ENCODE measurements at places on chromosomes 3 and 15. TPM values are rescaled to one million over a fixed set of nuclear protein-coding genes. Genes with fewer than 3 reads are reported as not detected.

The GRK7 gene
- total RNA-seq: not detected

The HERC2 gene
- total RNA-seq: 31.8 TPM

The PRRT3 gene
- total RNA-seq: 0.58 TPM

The LRRC58 gene
- total RNA-seq: 27.4 TPM

The GOLGA8J gene
- not detected for total RNA-seq

DNA sequence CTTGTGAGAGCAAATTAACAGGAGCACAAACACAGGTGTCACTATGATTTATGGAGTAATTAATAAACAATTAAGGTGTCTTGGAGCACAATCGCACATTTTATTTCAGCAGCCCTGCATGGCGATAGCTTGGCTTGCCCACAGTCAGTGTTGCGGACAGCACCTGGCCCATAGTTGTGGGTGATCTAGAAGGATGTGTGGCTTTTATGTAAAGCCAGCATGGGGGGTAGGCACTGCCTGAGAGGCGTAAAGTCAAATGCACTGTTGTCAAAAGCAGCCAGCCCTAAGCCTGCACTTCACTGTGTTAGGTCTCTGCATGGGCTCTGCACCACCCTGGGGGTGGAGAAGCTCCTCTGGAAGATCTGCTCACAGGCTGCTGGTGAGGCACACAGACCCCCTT, 177.4 kb upstream of the PPP2R3A start:
- H3K4me1 ChIP-seq: no peaks in the 10 kb centered on the region
- no peaks in the 10 kb centered on the region for H3K36me3 ChIP-seq
- DNase-seq: no peak
- no peak overlapping the region for H3K27ac ChIP-seq

GRCh38 chr15:83613714-83614113, 40.2 kb upstream of the ADAMTSL3 start:
- no peak for DNase-seq
- H3K27me3 ChIP-seq: no peaks in the 10 kb centered on the region
- no peak overlapping the region for H3K4me3 ChIP-seq
- no peaks in the 10 kb centered on the region for H3K4me1 ChIP-seq
- H3K36me3 ChIP-seq: no peaks in the 10 kb centered on the region

- no peak overlapping the region for H3K27ac ChIP-seq
- no peaks in the 10 kb centered on the region for H3K27me3 ChIP-seq
- H3K4me1 ChIP-seq: no peaks in the 10 kb centered on the region
- H3K36me3 ChIP-seq: no peaks in the 10 kb centered on the region
- no peak for DNase-seq
- H3K4me3 ChIP-seq: no peak overlapping the region
Observed at GRCh38 chr15:83983634-83984458, 251.7 kb upstream of the GOLGA6L4 start.

DNA sequence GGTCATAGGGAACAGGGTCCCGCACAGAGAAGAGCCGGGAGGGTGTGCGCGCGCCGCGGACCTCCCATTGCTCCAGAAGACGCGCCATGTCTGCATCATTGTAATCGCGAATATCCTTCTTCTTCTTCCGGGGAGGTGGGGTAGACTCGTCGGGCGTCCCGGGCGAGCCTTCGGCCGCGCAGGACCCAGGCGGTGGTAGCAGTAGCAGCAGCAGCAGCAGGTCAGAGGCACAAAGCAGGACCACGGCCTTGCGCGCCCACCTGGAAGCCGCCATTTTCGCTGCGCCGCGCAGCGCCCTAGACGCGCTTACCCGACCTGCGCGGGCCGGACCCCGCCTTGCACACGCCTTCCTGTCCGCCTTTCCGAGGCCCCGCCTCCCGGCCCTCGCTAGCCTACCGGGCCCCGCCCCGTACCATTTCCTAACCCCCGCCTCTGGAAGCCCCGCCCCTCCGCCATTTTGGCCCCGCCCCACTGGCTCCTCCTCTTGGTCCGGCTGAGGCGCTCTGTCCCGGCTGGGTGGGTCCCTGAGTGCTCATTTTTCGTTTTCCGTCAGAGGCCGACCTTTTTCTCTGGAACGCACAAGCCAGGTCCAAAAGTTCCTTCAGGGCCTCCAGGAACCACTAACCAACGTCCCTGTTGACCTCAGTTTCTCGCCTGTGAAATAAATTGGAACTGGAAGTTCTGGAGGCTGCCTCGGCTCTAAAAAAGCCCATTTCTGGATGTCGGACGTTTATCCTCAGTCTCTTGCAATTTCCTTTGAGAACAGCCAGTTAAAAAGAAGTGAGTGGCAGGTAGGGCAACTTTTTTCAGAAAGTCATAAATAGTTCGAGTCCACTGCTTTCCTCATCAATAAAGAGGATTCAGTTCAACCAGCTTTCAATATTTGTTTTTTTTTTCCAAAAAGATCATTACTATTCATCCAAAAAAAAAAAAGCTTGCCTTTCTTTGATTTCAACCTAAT, at the start of gene MESD:
MESD (minus strand) TSS at position 302 of the 961 bp plus-strand sequence; CDS start at position 274, 28 bp downstream.
- peak; percentile 85 for DNase-seq
- peaks cover 20% of the 10 kb centered on the region for H3K36me3 ChIP-seq
- H3K4me3 ChIP-seq: peak within 1 kb of the TSS; percentile 95
- H3K4me1 ChIP-seq: peaks cover 17% of the 10 kb centered on the region

GRCh38 chr3:124272605-124273151, 280.8 kb upstream of the ROPN1 start:
- no peaks in the 10 kb centered on the region for H3K27me3 ChIP-seq
- H3K36me3 ChIP-seq: no peaks in the 10 kb centered on the region
- no peak overlapping the region for H3K4me3 ChIP-seq

DNA sequence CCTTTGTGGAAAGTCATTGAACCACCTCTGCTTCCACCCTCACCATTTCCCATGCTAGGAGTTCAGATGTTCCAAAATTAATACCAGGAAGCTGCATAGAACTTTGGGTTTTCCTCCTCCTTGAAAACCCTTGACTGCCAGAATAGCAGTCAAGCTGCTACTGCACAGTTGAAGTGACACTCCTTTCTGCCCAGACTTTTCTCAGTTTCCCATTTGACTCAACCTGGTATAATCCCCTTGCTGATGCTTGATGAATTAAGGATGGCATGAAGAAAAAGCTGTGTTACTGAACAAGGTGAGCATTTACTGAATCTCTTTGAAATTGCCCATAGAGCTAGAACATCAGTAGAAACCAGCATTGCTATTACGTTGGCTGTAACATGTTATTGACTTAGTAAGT, 286.0 kb downstream of the EDEM1 start:
- no peak overlapping the region for H3K27ac ChIP-seq
- no peak overlapping the region for H3K4me3 ChIP-seq
- DNase-seq: no peak
- no peaks in the 10 kb centered on the region for H3K36me3 ChIP-seq

DNA sequence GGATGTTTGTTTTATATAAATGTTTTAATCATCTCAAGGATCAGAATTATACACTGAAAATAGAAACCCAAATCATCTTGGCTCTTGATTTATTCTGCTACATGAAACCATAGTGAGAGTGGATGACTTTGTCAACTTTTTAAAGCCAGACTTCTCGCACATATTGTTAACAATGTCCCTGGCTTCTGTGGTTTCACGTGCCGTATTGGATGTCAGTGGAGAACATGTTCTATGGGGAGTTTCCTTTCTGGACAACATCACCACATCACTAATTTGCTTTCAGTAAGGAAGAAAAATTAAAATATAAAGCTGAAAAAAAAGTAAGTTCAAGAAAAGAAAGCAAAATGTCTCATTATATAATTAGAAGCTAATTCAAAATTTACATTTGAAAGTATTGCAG, 297.1 kb upstream of the MME start:
- H3K4me3 ChIP-seq: no peak overlapping the region
- no peaks in the 10 kb centered on the region for H3K4me1 ChIP-seq
- no peaks in the 10 kb centered on the region for H3K36me3 ChIP-seq
- H3K27me3 ChIP-seq: no peaks in the 10 kb centered on the region
- DNase-seq: no peak

DNA sequence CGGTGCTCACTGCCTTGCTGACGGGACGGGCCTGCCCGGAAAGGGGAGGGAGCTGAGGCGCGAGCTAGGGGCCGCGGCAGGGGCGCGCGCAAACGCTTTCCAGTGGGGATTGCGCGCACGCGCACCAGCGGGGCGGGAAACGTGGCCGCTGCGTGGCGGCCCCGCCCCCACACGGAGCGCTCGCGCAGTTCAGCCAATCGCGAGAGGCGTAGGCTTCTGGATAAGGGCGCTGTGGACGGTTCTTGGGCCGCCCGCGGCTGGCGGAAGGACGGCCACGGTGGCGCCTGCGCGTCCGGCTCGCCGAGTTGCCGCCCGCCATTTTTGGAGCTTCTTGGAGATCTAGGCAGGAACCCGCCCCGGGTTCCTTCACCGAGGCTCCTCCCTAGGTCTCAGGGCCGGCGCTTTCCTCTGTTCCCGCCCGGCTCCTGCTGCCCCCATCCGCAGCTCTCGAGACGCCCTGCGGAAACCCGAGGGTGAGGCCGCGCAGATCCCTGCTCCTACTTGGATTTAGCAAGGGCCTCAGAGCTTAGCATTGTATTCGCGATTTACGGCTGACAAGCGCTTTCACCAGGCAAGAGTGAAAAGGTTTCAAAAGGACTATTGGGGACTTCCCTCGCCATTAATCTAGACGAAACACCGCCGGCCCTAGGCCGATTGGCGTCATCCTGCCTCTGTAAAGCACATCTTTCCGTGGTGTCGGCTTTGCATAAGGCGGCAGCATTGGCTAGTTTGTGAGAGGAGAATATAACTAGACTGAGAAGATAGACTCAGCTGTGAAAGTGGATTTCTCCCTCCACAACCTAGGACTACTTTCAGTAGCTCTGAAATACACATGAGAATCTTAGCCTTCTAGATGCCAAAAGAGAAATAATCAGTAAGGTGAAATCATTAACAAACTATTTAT, 496 bp upstream of the STAG1 start:
- no peaks in the 10 kb centered on the region for H3K27me3 ChIP-seq
- H3K36me3 ChIP-seq: peaks cover 3% of the 10 kb centered on the region
- H3K4me1 ChIP-seq: peaks cover 25% of the 10 kb centered on the region
- peak overlapping the region; percentile 96 for H3K4me3 ChIP-seq
- DNase-seq: peak; percentile 97

DNA sequence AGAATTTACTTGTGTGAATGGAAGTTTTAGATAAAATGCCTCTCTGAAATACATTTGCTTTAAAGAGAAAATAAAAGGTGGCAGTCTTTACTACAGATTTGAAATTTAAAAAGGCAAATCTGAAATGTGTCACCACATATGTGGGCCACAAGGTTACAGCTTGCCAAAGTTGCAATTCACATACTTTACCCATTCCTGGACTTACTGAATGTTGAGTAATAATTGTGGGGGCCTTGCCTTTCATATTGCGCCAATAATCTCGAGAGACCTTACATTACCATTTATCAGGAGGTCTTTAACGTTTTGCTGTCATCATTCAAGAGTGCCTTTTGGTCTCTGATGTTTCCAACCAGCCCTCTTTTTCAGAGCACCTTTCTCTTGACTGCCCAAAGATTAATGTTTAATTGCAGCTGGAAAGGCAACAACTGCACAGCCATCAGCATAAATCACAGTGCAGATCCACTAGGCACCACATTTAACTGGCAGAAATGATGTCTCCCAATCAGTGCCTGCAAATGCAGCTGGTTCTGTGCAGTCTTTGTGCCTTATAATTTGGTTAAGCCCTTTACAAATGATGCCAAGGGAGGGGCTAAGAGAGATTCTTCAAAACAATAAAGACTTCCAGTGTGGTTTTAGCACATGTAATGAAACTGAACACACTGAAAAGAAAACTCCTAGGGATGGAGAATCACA, 206.8 kb downstream of the MAGI1 start:
- no peaks in the 10 kb centered on the region for H3K36me3 ChIP-seq
- no peak overlapping the region for H3K4me3 ChIP-seq
- H3K27ac ChIP-seq: no peak overlapping the region
- H3K4me1 ChIP-seq: peaks cover 47% of the 10 kb centered on the region

DNA sequence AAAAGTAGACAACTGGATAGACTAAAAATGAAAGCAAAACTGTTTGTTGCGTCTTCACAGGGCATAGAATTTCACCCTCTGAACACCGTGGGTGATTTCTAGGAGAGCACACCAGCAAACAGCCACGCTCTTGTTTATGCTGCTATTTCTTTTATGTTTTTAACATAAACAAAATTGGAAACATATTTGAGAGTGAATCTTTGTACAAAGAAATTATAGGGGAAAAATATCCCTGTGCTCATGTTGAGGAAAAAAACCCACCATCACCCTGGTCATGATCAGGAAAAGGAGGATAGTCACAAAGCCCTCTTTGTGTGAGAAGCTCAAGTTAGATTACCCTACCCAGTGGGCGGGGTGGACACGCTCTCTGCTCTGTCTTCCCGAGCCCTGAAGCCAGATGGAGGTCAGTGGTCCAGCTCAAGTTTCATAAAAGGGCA, 313.3 kb downstream of the SATB1 start:
- H3K27ac ChIP-seq: peak overlapping the region; percentile 24
- DNase-seq: peak; percentile 46
- peaks cover 2% of the 10 kb centered on the region for H3K4me1 ChIP-seq

DNA sequence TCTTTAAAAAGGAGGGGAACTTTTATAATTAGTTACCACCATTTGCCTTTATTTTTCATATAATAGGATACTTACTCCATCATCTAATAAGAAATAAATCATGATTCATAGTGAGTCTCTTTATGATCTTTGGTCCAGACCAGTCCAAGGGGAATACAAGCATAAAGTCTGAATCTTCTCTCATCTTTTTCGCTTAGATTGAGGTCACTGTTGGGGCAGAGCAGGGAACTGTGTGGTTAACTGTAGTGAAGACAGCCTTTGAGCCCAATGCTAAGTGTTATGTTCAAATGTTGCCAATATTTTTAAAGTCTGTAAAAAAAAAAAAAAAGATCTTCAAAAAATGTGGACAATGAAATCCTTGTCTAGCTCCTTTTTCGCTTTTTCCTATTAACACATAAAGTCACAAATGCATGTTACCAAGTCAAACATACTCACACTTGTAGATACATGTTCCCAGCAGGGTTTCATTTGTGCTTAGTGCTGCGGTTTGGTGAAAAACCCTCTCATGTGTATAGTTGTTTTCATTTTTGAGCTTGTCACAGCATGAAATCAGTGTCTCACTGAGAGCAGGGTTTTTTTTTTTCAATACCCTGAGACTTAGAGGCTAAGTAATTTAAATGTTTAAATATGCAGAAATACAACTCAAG, 72.1 kb downstream of the EPHA3 start:
- H3K4me1 ChIP-seq: no peaks in the 10 kb centered on the region
- no peak overlapping the region for H3K4me3 ChIP-seq
- H3K27me3 ChIP-seq: no peaks in the 10 kb centered on the region
- DNase-seq: no peak
- H3K36me3 ChIP-seq: no peaks in the 10 kb centered on the region
- H3K27ac ChIP-seq: no peak overlapping the region

- H3K27me3 ChIP-seq: no peaks in the 10 kb centered on the region
- H3K27ac ChIP-seq: no peak overlapping the region
- DNase-seq: no peak
- no peaks in the 10 kb centered on the region for H3K36me3 ChIP-seq
- H3K4me3 ChIP-seq: no peak overlapping the region
Observed at GRCh38 chr3:35659768-35660167, 20.4 kb downstream of the ARPP21 start.
